ENCODE measurements at places on chromosomes 5 and 9.
A peak's percentile ranks its signal among the peaks of the same experiment; 100 is the strongest.

DNA sequence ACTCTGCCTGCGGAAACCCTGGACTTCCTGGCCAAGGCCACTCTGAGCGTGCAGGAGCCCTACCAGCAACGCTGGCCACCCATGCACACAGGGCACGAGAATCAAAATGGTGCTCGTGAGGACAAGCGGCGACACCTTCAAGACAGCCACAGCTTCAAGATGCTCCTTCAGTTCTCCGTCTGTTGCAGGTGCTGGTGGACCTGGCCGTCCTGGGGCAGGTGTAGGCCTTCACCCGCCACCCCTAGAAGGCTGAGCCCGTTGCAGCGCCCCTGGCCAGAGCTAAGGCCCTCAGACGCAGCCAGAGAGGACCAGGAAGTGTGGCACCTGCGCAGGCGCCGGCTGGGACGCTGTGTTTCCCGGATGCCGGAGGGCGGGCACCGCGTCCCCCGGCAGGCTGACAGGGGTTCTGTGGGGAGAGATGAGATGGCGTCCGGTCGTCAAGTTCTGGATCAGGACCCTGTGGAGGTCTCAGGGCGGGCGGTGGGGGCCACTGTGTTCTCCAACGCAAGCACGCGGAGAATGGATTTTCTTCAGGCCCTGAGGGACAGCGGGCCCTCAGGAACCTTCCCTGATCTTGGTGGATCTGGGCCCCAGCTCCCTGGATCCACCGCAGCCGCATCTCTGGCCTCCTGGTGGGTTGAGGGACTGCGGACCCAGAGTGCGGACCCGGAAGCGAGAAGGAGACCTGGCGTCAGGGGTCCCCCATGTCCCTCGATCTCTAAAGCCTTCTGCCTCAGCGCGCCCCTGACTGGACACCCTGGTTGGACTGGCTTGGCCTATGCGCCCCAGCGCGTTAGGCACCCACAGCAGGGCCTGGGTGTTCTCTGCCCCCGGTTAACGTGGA is 1770.8 kb upstream of the CDH9 start:
- DNase-seq, result no peak

GRCh38 chr5:165135565-165135964 is 1630.1 kb downstream of the MAT2B start:
- peak; percentile 12 for DNase-seq

- DNase-seq, result no peak
Observed at GRCh38 chr5:10222326-10222725, 27.4 kb downstream of the ATPSCKMT start.

- no peak for DNase-seq
Observed at GRCh38 chr5:75659791-75660450, 48.7 kb downstream of the ANKDD1B start.

- DNase-seq, result no peak
Observed at GRCh38 chr9:97382099-97382718, 29.7 kb upstream of the TDRD7 start.

DNA sequence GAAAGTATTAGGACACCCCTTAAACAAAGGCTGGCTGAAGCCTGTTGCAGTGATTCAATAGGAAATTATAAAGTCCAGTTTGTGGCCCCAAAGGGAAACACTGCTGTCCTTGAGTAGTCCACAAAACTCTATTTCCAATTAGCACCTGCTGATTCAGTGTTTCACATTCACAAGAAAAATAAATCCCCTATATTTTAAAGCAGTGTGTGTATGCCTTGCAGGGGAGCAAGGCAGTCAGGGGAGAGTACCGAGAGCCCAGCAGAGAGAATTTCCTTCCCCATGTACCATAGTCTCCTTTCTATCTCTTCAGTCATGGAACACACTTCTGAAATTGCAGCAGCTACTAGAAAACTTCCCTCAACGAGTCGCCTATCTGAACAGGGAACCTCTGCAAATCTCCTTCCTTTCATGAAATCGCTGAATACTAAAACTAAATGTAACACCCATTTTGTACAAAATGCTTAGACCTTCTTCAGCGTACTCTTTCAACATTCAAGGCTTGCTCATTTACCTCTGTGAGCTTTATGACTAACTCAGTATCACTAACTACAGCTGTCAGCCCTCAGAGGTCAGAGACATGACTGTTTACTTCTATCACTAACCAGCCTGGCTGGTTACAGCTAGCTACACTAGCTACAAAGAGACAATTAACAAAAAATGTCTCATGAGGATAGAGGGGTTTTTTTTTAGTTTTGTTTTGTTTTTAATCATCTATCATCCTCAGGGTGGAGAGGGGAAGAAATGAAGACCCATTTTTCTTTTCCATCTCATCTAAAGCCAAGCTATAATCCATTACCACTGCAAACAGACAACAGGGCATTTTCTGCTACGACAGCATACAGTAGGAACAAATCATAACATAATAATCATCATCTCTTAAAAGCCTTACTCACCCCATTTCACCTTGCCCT is 188.7 kb downstream of the EBF1 start:
- DNase-seq, result no peak

DNA sequence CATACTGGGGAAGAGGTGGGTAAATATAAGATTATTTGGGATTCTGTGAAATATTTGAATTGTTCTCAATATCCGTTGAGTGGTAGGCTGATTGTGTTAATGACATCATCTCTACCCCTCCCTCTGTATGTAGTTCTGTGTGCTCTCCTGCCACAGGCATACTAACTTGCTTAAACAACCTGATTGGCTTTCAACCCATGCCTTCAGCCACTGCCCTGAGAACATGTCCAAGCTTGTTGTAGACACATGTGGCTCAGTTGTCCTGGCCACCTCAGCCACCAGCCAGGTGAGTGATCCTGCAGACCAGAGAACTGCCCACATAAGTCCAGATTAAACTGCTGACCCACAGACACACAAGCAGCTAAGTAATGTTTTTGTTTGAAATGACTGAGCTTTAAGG is 31.1 kb downstream of the ANKS6 start:
- DNase-seq, result no peak

- DNase-seq, result no peak
Observed at GRCh38 chr9:109456811-109457210, 41.3 kb downstream of the PTPN3 start.

- DNase-seq, result no peak
Observed at GRCh38 chr5:116553366-116553765, 21.3 kb downstream of the SEMA6A start.

GRCh38 chr5:171632616-171633015 is 153.0 kb upstream of the SMIM23 start:
- no peak for DNase-seq
